ENCODE measurements at places on chromosomes 7 and 10.
A peak's percentile ranks its signal among the peaks of the same experiment; 100 is the strongest.

DNA sequence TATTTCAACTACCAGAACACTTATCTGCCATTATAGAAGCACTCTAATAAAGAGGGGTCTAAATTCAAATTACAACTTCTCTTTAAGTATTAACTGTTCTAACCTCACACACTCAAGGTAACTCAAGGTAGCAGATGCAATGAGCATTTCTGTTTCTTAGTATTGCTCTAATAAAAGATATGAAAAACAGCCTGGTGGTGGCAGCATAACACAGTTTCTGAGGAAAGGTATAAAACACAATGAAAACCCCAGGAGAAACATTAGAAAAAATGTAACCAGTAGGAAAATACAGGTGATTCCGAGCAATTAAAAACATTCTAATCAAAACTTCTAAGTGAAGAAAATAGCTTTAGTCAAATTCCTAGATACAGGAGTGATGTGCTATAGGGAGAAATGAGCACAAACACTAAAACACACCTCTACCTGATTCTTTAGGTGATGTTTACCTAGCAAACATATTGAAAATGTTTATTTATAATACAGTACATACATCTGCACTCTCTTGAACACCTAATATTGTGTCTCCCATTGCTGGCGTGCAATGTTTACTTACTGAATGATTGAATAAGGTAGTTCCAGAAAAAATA, 3.5 kb downstream of the MKRN1 start:
- DNase-seq: peak; percentile 45

DNA sequence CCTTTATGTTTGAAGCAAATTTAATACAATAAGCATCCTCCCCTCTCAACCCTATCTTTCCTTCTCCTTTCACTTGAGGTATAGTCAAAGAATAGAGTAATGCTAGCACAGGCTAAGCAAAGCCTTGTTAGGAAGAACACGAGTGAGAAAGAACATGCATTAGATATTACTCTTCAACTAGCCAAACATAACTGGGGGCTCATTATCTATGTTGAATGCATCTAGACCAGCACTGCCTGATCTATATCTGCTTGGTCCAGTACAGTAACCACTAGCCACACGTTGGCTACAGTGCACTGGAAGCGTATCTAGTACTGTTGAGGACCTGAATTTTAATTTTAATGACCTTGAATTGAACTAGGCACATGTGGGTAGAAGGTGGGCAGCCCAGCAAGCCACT, 21.0 kb downstream of the SFMBT2 start:
- DNase-seq: no peak

GRCh38 chr10:84344526-84344925, 16.1 kb downstream of the CCSER2 start:
- no peak for DNase-seq

- no peak for DNase-seq
Observed at GRCh38 chr10:73968098-73968521, 29.8 kb upstream of the VCL start.

GRCh38 chr10:117138838-117139580, 939 bp upstream of the VAX1 start:
- DNase-seq: peak; percentile 28

DNA sequence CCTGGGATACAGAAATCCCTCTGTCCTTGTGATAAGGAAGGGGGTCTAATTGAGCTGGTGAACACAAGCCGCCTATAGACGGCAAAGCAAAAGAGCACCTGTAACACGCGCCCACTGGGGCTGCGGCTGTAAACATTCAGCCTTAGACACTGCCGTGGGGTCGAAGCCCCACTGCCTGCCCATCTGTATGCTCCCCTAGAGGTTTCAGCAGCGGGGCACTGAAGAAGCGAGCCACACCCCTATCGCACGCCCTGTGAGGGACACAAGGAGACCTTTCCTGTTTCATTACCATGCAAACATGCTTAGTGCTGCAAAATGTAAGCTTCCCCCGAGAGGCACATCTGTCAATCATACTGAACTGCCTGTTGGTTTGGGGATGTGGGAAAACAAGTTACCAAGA, 82.1 kb downstream of the NRP1 start:
- no peak for DNase-seq

DNA sequence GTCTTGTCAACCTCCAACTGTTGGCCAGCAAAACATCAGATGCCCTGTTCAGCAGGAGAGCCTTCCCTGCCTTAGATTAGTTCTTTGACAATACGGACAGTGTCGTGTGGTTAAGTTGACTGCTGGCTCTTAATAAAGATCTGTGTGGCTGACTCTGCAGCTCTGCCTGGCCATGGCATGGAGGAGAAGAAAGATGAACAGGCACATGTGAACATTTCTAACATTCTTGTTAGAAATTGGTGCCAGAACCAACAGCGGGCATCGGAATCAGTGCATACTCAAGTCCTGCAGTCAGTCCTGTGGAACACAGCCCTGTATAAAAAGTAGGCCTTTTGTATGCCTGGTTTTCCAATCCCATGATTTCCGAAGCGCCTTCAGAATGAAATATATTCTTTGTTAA, 455.6 kb downstream of the POM121L12 start:
- no peak for DNase-seq

DNA sequence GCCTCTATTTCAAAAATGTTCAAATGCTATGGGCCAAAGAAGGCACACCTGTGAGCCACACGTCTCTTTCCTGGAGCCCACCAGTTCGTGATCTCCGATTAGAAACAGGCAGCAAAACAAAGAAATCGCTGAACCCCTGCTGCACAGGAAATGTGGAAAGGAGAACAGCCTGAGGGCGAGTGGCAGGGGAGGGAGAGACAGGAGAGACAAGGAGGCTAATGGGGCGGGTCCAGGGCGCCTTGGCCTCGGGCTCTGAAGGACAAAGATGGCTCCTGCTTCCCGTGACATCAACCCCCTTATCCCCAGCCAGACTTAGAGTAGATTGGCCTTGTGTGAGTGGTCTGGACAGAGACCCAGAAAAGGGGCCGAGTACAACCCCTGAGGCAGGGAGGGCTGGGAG, 62.4 kb upstream of the DOCK1 start:
- DNase-seq: no peak

GRCh38 chr10:101367569-101368453, 13.8 kb downstream of the BTRC start:
- no peak for DNase-seq

- DNase-seq: no peak
Observed at GRCh38 chr10:10138685-10139084, 879.0 kb upstream of the CELF2 start.

DNA sequence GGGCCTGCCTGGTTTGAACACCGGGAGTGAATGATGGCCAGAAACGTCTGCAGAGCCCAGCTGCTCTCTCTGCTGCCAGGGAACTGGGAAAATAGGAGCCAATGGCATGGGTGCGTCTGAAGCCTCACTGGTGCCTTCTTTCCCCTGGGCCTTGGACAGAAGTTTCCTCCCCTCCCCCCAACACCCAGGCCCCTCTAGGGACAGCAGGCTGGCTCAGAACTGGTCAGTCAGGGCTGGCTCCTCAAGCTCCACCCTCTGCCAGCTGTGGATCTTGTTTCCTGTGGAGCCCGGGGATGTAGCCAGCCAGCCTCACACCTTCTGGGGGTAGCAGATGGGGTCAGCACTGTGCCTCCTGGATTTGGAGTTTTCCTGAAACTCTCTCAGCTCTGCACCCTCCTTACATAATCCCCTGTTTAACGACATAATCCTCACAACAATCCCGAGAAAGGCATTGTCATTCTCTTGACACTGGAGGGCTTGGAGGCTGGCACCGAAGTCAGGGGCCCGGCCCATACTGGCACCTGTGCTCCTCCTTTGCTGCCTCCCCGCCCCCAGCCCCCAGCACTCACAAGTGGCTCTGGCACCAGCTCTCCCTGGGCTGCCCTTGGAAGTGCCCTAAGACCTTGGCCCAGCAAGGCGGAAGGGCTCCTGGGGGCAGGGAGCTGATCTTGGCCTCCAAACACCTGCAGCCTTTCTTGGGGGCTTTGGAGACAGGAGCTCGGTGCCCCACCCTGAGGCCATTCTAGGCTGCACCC, 5.7 kb downstream of the LDB3 start:
- DNase-seq: peak; percentile 69

All from pons (tissue), 1 donor.